GM13976 (cell line): ENCODE measurements at places on chromosomes 7 and 10.

GRCh38 chr7:152344253-152344652 is 91.5 kb downstream of the KMT2C start:
- DNase-seq: no peak

GRCh38 chr7:16883918-16884317 is 2.1 kb upstream of the AGR3 start:
- no peak for DNase-seq

DNA sequence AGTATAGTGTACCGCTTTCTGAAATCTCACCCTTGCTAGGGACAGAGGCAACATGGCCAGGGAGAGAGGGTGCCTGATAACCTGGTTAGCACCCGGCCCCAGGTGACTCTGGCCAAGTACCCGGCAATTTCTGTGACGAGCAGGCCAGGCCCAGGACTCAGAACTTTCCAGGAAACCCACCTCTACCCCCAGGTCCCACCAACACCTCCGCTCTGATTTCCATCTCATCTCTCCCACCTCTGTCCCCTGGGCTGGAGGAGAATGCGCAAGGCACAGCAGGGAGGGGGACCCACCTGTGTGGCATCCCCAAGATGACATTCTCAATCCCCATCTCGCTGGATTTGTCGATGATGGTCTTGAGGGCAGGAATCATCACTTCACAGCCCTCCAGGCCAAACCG is 11.6 kb downstream of the OGDHL start:
- peak; percentile 20 for DNase-seq

DNA sequence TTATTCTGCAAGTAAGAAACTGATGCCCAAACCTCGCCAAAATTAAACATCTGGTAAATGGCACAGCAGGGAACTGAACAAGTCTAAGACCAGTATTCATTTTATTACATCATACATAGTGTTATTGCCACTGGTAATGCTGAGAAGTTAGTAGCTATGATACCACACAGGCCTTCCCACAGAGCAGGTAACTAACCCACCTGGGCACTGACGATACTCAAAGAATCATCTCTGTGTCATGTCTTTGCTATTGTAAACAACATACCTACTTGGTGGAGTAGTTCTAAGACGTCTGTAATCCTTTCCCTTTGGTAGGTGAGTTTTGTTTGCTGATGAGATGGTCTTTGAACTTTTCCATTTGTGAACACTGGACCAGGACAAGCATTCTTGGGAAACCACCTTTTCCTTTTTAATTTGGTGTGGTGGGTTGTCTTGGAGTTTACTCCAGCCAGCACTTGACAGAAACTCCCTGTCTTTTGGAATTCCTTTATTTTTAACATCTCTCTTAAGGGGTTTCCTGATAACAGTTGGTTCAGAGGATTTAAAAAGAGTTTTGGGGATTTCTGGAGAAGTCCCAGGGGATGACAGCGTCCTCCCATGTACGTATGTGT is 40.9 kb downstream of the PDSS1 start:
- DNase-seq: no peak

- no peak for DNase-seq
These were observed 37.9 kb downstream of the GLI3 start for GRCh38 chr7:42198974-42199668.

GRCh38 chr7:155258226-155258560 is 39.5 kb upstream of the INSIG1 start:
- no peak for DNase-seq

DNA sequence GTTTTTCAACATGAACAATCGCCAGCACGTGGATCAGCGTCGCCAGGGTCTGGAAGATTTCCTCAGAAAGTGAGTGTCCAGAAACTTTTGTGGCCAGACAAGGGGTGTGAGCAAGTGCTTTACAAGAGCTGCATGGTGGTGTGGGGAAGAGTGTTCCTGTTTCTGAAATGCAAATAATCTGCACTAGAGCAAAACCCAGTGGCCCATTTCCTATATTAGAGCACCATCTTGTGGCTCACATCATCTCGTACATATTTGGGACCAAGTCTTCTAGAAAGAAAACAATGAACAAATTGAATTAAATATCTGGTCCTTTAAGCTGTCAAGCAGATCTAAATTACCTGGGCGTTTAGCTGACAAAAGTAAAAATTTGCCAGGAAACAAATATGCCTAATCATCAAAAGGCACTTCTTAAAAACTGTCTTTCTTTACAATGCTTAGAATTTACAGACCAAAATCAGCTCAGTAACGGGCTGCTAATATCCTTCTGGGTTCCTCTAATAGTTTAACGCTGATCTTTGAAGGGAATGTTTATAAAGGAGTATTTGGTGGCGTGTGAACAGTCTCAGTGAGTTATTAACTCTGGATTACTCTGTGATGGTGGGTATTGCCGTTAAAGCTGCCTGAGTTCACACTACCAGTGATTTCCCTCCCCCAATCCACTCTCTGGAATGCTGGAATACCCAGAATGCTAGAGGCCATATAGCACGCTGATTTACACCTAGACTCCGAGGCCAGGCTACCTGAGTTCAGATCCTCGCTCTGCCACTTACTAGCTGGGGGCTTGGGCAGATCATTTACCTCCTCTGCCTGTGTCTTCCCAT is 73.6 kb downstream of the SNX10 start:
- peak; percentile 41 for DNase-seq

DNA sequence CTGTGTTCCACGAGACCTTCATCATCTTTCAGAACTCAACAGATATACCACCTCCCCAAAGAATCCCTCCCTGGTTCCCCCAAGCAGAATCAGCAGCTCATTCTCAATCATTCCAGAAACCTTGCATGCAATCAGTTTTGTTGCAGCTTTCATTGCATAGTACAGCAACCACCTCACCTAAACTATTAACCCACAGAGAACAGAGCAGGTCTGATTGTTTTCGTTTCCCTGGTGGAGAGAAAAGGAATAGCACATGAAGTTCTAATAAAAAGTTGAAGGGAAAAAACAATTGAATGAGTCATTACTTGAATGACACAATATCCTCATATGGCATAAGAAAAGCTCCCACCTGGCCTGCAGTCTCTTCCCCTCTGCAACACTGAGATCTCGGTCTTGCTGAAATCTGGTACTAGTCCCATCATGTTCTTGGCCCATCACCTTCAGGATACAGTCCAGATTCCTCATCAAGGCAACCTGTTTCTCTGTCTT is 147.1 kb upstream of the GDF10 start:
- no peak for DNase-seq

GRCh38 chr10:6239213-6239991 is 36.7 kb downstream of the PFKFB3 start:
- peak; percentile 36 for DNase-seq

DNA sequence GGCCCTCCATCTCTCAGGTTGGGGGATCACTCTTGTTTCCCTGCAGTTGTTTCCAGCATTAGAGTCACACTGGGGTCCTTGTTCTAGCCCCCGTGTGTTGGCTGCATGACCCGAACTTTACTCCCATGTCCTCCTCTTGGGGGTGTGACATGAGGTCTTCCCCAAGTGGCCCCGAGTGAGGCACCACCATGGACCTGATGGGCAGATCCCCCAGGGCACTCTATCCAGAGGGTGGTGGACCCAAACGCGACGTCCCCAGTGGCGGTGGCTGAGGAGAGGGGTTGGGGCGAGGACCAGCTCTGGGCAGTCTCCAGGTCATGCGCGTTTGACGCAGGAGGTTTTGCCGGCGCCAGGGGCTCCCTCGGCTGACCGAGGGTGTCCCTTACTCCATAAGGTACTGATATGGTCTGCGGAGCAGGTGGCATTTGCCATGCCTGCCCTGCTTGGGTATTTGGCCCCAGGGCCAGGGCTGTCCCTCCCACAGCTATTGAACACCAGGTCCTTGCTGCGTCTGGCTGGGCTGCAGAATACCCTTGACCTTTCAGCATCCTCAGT is 131.9 kb downstream of the LHPP start:
- no peak for DNase-seq

DNA sequence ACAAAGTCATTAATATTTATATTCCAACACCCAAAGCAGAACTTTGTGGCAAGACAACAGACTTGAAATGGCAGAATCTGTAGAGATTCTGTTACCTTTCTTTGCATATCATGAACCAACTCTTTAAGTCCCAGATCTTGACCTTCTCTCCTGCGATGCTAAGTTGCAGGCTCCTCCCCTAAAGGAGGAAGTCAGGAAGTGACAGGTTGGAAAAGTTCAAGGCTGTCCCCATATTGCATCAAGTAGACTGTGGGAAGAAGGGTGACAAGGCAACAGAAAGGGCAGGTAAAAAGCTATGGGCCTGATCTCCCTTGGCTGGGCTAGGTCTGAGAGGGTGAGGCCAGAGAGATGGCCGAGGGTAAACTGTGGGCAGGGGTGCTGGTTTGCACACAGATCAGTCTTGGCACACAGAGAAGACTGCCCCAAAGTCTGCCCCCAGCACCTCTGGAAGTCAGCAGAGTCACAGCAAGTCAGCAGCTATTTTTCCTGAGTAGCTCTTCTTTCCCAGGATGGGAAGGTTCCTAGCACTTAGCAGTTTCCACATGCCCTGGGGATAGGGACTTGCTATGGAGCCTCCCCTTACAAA is 115.1 kb downstream of the RAPGEF5 start:
- DNase-seq: no peak

DNA sequence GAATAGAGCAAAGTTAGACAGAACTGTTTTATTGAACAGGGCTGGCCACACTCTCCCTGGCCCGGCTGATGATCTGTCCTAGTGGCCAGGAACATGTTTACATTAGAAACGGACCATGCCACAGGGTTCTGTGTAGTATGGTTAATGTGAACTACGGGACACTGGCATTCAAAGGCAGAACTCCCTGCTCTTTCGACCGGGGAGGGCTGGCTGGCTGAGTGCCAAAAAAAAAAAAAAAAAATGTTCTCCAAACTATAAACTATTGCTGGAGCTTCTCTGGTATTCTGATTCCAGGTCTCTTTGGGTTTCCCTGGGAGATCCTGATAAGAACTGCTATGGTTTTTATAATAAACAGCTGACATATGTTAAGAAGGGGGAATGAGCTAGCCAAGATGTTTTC is 1262.6 kb upstream of the SORCS1 start:
- no peak for DNase-seq

DNA sequence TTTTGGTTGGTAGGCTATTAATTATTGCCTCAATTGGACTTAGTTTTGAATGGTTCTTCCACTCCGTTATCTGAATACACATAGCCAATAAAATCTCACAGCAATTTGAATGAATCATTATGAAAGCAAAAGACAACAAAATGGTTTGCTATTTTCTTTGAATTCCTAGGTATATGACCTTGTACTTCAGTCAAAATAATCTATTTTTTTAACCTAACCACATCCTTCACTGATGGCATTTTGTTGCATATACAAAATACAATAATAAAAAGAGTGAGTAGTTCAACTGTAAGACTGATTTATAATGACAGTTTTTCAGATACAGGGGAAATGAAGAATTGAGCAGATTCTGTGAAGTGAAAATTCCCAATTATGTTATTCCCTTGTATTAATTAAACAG is 433.1 kb downstream of the HTR7 start:
- no peak for DNase-seq

DNA sequence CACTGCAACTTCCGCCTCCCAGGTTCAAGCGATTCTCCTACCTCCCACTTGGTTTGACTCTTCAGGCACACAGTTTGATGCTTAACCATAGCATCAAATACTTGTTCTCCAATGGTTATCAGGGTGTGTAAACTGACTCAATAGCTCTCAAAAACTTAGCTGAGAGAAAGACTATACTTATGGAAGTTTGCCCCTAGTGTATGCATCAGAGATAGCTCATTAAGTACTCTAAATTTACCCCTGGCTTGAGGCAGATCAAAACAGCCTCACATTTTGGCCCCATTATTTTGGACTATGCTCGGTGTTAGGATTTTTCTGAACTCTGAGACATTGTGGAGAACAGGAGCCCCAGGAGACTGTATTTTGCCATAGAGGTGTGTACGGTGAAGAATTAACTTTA is 40.8 kb upstream of the SLC35B4 start:
- no peak for DNase-seq

GRCh38 chr10:131811630-131812403 is 89.0 kb upstream of the PPP2R2D start:
- DNase-seq: no peak

GRCh38 chr7:108232076-108232475 is 101.9 kb upstream of the LAMB4 start:
- no peak for DNase-seq

GRCh38 chr10:118397391-118397790 is 55.3 kb upstream of the FAM204A start:
- no peak for DNase-seq

- DNase-seq: no peak
These were observed 10.3 kb downstream of the CUL1 start for GRCh38 chr7:148709014-148709413.

DNA sequence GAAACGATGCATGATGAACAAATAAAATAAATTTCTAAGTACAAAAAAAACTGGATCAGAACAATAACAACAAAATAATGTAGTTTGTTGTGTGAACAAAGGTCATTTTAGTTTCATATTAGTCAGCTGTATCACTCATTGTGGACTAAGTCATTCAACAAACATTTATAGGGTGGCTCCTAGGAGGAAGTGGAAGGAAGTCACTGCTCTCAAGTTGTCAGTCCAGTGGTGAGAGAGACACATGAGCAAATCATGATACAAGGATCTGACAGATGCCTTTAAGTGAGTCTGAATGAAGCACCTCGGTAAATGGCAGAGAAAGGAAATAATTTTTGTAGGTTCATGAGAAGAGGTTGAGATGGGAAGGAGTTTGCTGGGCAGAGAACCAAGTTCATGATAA is 56.8 kb downstream of the EPDR1 start:
- no peak for DNase-seq

DNA sequence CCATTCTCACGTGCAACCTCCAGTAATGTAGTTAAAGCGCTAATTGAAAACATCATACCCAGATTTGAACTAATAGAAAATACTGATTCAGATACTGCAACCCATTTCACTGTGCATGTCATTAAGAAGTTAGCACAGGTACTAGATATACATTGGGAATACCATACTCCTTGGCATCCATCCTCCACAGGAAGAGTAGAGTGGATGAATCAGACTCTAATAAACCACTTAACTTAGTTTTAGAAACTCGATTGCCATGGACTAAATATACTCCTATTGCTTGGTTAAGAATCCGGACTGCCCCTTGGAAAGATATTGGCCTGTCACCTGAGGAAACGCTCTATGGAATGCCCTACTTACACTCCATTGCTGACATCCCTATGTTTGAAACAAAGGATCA is 9.5 kb downstream of the AKR1B15 start:
- no peak for DNase-seq

GRCh38 chr10:25641595-25641994 is 292.4 kb upstream of the MYO3A start:
- no peak for DNase-seq
